NCI-H1105 treated with DMSO at 0.1 percent for 48 hours (cell line): ENCODE measurements at places on chromosomes 2 and 18.

- DNase-seq: no peak
Observed at GRCh38 chr2:218368621-218369153, 12.0 kb downstream of the CATIP start.

GRCh38 chr2:24816884-24817283 lies 23.7 kb downstream of the CENPO start:
- DNase-seq: no peak

DNA sequence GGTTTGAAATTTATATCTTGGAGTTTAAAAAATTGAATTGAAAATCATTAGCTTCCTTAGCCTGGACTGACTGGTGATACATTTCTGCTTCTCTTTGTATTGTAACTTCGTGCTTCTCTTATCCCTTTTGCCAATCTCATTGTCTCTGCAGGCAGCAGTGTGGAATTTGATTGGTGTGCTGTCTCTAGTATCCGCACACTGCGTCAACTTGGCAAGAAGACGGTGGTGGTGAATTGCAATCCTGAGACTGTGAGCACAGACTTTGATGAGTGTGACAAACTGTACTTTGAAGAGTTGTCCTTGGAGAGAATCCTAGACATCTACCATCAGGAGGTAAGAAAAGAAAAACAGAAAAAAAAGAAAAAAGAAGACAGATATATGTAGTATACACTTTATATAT lies 85.9 kb downstream of the CPS1 start:
- DNase-seq: no peak

GRCh38 chr2:40737180-40737579 lies 285.3 kb upstream of the SLC8A1 start:
- no peak for DNase-seq

DNA sequence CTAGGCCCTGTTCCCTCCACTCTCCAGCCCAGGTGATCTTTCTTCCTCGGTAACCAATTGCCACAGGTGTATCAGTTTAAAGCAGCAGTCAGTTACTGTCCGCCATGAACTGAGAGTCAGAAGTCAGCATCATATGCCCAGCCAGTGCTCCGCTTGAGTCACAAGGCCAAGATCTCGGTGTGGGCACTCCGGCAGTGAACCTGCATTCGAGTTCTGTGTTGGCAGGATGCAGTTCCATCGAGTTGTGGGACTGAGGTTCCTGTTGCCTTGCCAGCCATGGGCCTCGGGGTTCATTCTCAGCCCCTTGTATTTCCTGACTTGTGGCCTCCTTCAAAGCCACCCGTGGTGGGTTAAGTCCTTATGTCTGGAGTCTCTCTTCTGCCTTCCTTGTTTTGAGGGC lies 3.1 kb upstream of the TMEM185B start:
- no peak for DNase-seq
